ENCODE measurements at places on chromosomes 4 and X.
A peak's percentile ranks its signal among the peaks of the same experiment; 100 is the strongest.

DNA sequence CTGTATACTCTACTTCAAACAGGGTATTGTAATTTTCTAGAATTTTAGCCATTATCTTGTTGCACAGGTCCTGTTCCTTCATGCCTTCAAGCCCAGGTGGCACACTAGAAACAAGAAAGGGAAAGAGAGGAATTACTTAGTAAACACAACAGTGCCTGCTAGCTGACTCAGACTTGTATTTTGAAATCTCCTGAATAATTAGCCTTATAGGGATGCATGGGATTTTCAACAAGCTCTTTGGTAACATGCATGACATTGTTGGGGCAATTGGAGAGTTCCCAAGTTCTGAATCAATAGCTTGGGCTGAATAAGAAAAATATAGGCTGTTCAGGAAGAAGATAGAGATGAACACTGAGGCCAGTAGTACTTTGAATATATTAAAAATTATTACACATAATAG, 118.8 kb downstream of the FAM13A start:
- peak; percentile 85 for DNase-seq

GRCh38 chr4:183971929-183972490, 66.9 kb downstream of the STOX2 start:
- DNase-seq, result no peak

DNA sequence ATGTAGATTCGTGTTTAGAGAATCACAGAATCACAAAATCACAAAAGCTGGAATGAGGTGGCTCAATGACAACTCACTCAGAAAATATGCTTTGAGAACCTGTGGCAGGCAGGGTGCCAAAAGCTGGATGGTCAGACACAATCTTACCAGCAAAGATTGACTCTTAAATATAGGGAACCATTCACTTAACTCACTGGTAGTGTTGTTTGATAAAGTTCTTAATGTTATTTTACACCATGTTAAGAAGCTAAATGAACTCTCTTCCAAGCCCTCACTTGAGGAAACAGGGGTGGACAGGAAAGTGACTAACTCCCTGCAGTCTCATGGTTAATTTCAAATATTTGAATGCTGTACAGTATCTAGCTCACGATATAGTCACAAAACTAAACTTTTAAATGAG, 5.7 kb upstream of the SCOC start:
- no peak for DNase-seq

GRCh38 chrX:48530736-48531135, 8.8 kb upstream of the TBC1D25 start:
- no peak for DNase-seq

GRCh38 chr4:183905081-183905592, at the start of gene STOX2:
TSS of gene STOX2 (plus strand) at chr4:183905307. CDS start at chr4:183906791, 1,484 bp downstream.
- peak; percentile 8 for DNase-seq

DNA sequence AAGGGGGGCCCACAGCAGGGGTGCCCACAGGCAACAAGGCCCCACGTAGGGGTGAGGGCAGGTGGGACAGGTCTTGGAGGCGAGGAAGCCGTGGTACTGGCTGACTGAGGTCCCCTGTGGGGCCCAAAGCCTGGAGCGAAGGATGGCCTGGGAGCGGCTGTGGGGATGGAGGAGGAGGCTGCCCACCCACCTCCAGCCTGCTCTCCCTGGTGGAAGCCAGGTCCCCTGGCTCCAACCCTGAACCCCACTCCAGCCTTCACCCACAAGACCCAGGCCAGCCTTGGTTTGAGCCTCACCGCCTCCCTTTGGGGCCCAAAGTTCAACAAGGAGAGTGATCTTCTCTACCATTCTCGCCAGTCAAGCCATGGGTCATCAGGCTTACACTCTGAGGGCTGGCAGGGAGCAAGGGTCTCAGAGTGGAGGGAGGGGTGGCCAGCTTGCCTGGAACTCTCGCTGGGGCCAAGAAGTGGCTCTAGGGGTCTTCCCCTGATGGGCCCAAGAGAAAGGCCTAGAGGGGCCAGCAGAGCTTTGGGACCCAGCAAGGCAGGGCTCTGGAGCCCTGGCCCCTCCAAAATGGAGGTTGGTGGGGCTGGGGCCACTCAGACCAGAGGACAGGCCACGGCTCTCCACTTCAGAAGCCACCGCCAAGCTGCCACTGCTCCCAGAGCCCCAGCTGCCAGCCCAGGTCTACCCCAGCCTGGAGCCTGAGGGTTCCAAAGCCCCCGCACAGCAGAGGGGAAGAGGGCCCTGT, 5.0 kb downstream of the PNCK start:
- DNase-seq, result no peak
